PC-9 (cell line): ENCODE measurements at places on chromosomes 11 and 22. TPM values are rescaled to one million over a fixed set of nuclear protein-coding genes. Genes with fewer than 3 reads are reported as not detected.

ELP4 gene
- total RNA-seq = 15.1 and 20.5 TPM in 2 replicates

HPX gene
- 0.68 TPM in 1 of 2 replicates, not detected in the other for total RNA-seq

ADAMTS8 gene
- total RNA-seq = not detected in 2 replicates

MCHR1 gene
- 0.24 and 0.28 TPM in 2 replicates for total RNA-seq

GRAMD1B gene
- 3.2 and 5.8 TPM in 2 replicates for total RNA-seq

TMEM134 gene
- 85.7 and 125 TPM in 2 replicates for total RNA-seq

GRCh38 chr11:32290783-32291182 is 144.6 kb downstream of the WT1 start:
- no peaks in the 10 kb centered on the region for H3K36me3 ChIP-seq
- H3K27me3 ChIP-seq = peaks cover 16% of the 10 kb centered on the region
- DNase-seq = no peak
- H3K27ac ChIP-seq = no peak overlapping the region
- H3K4me1 ChIP-seq = no peaks in the 10 kb centered on the region

DNA sequence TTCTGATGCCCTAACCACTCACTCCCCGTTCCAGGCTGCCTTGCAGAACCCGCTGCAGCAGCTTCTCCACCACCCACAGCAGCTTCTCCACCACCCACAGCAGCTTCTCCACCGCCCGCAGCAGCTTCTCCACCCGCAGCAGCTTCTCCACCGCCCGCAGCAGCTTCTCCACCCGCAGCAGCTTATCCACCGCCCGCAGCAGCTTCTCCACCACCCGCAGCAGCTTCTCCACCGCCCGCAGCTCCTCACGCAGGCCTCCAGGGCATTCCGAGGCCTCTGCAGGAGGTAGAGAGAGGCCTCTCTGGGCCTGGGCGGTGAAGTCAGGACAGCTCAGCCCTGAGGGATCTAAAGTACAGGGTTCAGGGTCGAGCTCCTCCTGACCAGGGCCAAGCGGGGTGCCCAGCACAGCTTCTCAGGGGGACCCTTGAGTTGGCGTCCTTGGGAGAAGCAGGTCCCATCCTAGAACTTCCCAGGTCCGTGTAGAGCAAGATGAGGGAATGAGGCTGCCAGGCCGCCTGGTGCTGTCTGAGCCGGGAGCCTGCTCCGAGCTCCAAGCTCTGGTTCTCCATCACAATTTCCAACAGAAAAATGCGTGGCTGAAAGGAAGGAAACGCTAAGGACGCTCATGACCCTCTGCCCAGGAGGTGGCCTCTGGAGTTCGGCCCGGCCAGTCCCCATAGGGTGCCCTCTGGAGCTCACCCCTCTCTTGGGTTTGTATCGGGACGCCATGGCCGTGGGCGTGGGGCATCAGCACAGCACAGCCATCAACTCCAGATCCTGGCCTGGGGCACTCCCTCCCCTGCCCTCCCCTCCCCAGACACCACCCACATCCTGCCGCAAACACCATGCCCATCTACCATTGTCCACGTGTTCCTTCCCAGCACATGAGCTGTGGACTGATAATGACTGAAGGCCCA is 528.6 kb downstream of the BRD1 start:
- no peak overlapping the region for H3K4me3 ChIP-seq
- H3K27ac ChIP-seq = no peak overlapping the region
- no peaks in the 10 kb centered on the region for H3K36me3 ChIP-seq
- no peaks in the 10 kb centered on the region for H3K4me1 ChIP-seq
- DNase-seq = no peak

GRCh38 chr22:41782316-41782715 is 18.2 kb upstream of the CCDC134 start:
- no peak overlapping the region for H3K27ac ChIP-seq
- H3K4me3 ChIP-seq = no peak overlapping the region
- no peaks in the 10 kb centered on the region for H3K27me3 ChIP-seq
- H3K4me1 ChIP-seq = no peaks in the 10 kb centered on the region
- no peak for DNase-seq

DNA sequence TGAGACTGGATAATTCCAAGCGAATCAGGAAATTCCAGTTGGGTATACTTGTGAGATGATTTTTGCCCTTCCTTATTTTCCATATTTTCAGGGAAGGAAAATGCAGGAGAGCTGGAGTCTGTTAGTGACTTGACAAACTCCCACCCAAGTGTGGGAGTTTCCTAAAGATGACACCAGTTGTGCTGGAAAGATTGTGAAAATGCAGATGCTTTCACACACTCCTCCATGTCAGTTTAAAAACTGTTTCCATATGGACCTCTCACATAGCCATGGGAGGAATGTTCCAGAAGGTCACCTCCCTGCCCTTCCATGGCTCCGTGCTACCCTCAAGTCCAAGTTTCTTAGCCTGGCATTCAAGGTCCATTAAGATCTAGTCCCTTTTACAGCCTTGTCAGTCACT is 350.7 kb upstream of the NARS2 start:
- H3K27me3 ChIP-seq = peaks cover 85% of the 10 kb centered on the region
- H3K4me3 ChIP-seq = no peak overlapping the region
- DNase-seq = no peak

DNA sequence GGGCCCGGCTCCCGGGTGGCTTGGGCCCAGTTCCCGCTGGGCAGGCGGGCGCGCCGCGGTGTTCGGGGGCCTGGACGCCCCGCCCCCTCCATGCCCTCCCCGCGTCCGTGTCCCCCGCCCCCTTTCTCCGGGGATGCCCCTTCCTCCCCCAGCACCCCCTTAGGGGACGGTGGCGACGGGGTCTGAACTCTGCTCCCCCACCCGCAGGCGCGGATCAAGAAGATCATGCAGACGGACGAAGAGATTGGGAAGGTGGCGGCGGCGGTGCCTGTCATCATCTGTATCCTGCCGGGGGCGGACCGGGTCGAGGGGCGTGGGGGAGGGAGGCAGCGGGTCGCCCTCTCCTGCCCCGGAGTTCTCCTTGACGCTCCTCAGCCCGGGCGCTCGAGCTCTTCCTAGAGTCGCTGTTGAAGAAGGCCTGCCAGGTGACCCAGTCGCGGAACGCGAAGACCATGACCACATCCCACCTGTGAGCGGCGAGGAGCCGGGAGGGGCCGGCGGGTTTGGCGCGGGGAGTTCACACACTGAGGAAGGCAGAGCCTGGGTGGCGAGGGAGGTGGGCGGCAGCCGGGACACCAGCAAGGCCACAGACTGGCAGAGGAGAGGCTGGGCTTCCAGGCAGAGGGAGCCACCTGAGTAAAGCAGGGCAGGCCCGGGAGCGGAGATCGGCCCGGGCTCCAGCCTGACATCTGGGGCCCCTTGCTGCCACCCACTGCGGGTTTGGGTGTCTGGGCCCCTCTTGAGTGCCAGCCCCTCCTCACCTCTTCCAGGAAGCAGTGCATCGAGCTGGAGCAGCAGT is 546 bp downstream of the DRAP1 start:
- DNase-seq = no peak
- peaks cover 44% of the 10 kb centered on the region for H3K4me1 ChIP-seq
- no peak overlapping the region for H3K27ac ChIP-seq
- H3K36me3 ChIP-seq = peaks cover 6% of the 10 kb centered on the region; the same call in 1 of the 2 replicates

- DNase-seq = no peak
- peaks cover 15% of the 10 kb centered on the region for H3K4me1 ChIP-seq
- no peaks in the 10 kb centered on the region for H3K36me3 ChIP-seq
- H3K27ac ChIP-seq = no peak overlapping the region
- no peaks in the 10 kb centered on the region for H3K27me3 ChIP-seq
Observed at GRCh38 chr22:30602049-30602448, 4.9 kb upstream of the TCN2 start.

DNA sequence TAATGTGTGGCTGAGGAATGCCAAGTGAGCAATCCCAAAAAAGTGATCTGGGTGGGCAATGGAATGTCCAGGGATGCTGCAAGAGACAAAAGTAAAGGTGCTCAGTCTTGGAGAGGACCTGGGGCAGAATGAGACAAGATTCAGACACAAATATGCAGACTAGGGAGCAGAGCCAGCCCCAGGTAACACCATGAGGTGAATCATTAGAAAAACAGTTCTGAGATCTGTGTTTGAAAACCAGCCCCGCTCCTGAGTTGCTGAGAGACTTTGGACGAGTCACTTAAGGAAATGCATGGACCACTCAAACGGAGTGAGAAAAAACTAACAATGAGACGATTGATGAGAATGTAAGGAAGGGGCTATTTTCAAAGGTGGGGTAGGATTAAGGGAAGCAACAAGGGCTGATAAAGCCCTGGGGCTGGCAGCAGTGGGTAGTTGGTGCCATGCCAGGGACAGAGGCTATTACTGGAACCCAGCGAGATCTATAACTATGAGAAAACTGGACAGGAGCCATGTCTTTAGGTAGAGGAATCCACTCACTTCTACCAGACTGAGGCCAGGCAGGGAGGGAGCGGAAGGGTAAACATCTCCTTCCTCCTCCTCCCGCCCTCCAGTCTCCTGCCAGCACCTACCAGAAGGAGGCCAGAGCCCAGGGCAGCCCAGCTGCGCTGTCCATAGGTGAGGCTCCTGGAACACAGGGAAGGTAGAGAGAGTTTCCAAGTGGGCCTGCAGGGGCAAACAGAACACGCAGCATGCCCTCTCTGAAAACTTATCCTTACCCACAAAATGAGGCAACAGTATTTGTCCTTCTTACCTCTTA is 130.4 kb upstream of the TEAD1 start:
- H3K27me3 ChIP-seq = no peaks in the 10 kb centered on the region
- no peak overlapping the region for H3K27ac ChIP-seq
- DNase-seq = peak; percentile 45
- peaks cover 16% of the 10 kb centered on the region for H3K4me1 ChIP-seq
- H3K36me3 ChIP-seq = no peaks in the 10 kb centered on the region

- H3K4me3 ChIP-seq = no peak overlapping the region
- H3K27ac ChIP-seq = no peak overlapping the region
- H3K4me1 ChIP-seq = peaks cover 16% of the 10 kb centered on the region
Observed at GRCh38 chr22:42000466-42000865, 1.9 kb downstream of the WBP2NL start.

DNA sequence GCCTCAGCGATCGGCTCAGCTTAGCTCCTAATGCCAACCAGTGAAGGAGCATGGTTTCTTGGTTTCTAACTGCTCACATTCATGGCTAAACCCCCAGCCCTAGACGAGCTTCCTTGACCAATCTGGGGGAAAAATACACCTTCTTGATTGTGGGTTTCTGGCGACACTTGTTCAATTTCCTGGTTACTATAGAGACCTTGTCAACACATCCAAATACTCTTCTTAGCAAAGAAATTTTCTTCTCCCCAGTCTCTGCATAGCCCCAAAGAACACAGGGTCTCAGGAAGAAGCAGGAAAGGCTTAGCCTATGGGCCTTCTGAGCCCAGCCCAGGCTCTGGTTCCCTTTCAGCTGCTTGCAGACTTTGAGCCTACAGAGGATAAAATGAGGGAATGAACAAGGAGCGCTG is 88.5 kb upstream of the SYT13 start:
- H3K27ac ChIP-seq = no peak overlapping the region
- no peaks in the 10 kb centered on the region for H3K36me3 ChIP-seq
- H3K4me1 ChIP-seq = no peaks in the 10 kb centered on the region
- H3K27me3 ChIP-seq = peaks cover 94% of the 10 kb centered on the region
- DNase-seq = no peak
- no peak overlapping the region for H3K4me3 ChIP-seq

DNA sequence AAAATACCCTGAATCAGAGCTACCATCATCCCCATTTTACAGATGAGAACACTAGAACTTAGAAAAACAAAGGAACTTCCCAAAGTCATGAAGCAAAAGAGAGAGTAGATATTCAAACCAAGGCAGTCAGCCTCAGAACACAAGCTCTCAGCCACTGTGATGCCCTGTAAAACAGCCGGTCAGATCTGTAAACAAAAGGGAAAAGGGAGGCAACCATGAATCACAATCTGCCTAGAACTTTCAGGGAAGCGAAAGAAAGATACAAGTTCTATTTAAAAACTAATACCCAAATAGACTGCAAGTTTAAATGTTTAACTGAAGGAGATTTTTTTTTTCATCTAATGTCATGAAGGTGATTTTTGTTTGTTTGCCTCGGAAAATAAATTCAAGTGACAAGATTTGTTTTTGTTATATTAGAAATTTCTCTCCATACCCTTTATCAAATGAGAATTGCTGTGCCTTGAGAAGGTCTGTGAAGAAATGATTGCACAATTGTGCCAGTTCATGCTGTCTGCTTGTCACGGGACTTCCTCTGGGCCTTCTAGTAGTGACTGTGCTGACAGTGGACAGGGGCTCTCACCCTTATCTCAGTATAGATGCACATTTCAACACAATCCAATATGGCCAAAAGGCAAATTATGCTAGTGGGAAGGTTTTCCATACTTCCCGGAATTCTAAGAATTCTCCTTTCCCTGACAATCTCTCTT is 11.7 kb downstream of the SAA1 start:
- no peaks in the 10 kb centered on the region for H3K27me3 ChIP-seq
- H3K4me1 ChIP-seq = no peaks in the 10 kb centered on the region
- H3K36me3 ChIP-seq = peaks cover 13% of the 10 kb centered on the region; the same call in 1 of the 2 replicates
- H3K27ac ChIP-seq = no peak overlapping the region
- no peak overlapping the region for H3K4me3 ChIP-seq
- DNase-seq = no peak

DNA sequence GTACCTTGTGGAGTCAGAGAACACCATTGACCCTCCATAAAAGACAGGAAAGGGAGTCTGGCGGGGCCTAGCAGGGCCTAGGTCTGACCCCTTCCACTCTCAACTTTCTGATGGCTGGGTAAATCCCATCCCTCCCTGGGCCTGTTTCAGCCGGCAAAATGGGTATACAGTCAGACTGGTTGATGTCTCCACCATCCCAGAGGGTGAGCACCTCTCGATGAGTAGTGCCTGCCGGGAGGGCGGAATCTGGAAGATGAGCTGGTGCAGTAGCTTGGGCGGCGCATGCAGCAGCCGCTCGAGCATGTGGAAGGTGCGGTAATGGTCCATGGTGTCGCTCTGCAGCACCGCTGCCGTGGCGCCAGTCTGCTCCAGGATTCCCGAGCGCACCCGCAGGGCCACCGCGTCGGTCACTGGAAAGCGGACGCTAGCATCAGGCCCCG is 528 bp downstream of the FIBP start:
- peak overlapping the region; percentile 26; the same call in 1 of the 2 replicates for H3K27ac ChIP-seq
- DNase-seq = no peak
- peak overlapping the region; percentile 80 for H3K4me3 ChIP-seq
- H3K27me3 ChIP-seq = no peaks in the 10 kb centered on the region

DNA sequence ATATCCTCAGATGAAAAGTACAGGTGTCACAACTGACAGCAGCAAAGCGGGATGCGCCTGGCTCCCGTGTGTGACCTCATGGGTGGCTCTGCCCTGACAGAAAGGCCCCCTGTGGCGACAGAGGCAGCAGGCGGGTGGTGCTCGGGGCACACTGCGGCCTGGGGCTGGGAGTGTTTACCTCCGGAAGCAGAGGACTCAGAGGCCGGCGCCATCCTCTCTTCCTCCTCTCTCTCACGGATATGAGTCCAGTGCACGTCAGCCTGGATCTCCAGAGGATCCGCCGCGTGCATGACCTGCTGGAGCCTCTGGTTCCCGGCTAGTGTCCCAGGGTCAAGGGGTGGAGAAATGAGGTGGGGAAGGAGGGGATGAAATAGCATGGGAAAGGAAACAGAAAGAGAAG is 53.2 kb upstream of the BID start:
- no peak overlapping the region for H3K4me3 ChIP-seq
- no peaks in the 10 kb centered on the region for H3K4me1 ChIP-seq
- H3K27ac ChIP-seq = no peak overlapping the region
- no peaks in the 10 kb centered on the region for H3K36me3 ChIP-seq

- H3K27ac ChIP-seq = peak overlapping the region; percentile 76
- H3K4me1 ChIP-seq = peaks cover 11% of the 10 kb centered on the region
- peak; percentile 3 for DNase-seq
- 0 out of 2 replicates have a peak, but pooled peaks cover 5% of the 10 kb centered on the region for H3K36me3 ChIP-seq
- no peaks in the 10 kb centered on the region for H3K27me3 ChIP-seq
- H3K4me3 ChIP-seq = no peak overlapping the region
Observed at GRCh38 chr11:43789700-43790443, 90.8 kb upstream of the ALKBH3 start.
